ENCODE measurements at places on chromosomes 5 and 9. TPM values are rescaled to one million over a fixed set of nuclear protein-coding genes. Genes with fewer than 3 reads are reported as not detected.

The IL12B gene
- not detected for total RNA-seq

The ESM1 gene
- total RNA-seq: not detected

The MEF2C gene
- total RNA-seq: 52.3 TPM

The PCDHGB4 gene
- total RNA-seq: 5.8 TPM

The EFNA5 gene
- total RNA-seq: 25.7 TPM

The MARCOL gene
- not detected for total RNA-seq

The QRFP gene
- total RNA-seq: not detected

The TAF1L gene
- total RNA-seq: not detected

The UNC5A gene
- total RNA-seq: 0.05 TPM

- DNase-seq: no peak
These were observed 1231.3 kb upstream of the CDH18 start for GRCh38 chr5:21219251-21219650.

DNA sequence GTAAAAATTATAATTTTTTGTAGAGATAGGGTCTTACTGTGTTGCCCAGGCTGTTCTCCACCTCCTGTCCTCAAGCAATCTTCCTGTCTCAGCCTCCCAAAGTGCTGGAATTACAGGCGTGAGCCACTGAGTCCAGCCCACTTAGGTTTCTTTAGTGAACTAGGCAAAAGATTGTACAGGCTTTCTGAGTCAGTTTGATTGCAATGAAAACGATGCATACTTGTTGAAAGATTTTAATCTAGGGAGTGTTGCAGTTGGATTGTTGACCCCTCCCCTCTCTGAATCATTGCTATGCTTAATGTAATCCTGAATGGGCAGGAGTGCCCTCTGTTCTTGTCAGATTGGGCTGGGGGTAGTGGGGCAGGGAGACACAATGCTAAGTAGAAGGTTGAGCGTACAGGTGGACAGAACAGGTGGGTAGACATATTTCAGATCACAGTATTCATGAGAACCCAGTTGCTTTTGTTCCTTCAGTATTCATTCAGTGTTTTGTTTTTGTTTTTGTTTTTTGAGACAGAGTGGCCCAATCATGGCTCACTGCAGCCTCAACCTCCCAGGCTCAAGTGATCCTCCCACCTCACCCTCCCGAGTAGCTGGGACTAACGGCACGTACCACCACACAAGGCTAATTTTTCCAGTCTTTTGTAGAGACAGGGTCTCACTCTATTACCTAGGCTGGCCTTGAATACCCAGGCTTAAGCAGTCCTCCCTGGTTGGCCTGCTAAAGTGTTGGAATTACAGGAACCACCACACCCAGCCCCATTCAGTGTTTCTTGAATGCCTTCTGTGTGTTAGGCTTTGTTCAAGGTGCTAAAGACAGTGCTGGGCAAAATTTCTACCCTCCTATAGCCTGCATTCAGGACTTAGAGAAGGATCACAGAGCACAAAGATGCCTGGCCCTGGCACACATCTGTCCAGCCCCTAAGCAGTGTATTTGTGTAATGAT is 70.1 kb downstream of the KIAA1958 start:
- DNase-seq: no peak

GRCh38 chr9:129701549-129701948 is 36.1 kb downstream of the PRRX2 start:
- no peak for DNase-seq

DNA sequence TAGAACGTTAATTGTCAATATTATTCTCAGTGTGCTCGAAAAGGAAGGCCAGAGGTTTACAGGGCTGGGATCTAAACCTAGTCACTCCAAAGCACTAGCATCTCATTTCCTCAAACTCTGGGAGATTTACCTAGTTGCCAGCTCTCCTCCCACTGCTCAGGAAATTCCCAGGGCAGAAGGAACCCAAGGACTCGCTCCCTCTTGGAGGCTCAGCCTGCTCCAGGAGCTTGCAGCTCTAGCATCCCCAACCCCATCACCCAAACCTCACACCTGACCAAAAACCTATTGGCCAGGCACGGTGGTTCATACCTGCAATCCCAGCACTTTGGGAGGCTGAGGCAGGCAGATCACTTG is 26.0 kb downstream of the SERINC5 start:
- DNase-seq: no peak

DNA sequence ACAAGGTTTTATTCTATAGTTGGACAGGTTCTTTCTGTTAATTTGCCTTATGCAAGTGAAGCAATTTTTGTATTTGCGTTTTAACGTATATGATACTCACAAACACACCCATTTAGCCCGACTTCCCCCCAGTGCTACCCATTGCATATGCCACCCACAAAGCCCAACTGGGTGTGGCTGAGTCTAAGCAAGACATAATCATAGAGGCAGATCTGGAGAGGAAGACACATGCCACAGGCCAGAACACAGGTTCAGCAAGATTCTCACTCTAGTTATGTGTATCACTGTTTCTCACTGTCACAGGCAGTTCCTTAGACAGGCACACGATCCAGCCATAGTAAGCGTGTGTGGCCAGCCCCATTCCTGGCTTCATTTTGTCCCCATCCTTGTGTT is 29.0 kb upstream of the PUM3 start:
- no peak for DNase-seq

GRCh38 chr5:173751266-173751600 is 134.8 kb upstream of the BOD1 start:
- no peak for DNase-seq

DNA sequence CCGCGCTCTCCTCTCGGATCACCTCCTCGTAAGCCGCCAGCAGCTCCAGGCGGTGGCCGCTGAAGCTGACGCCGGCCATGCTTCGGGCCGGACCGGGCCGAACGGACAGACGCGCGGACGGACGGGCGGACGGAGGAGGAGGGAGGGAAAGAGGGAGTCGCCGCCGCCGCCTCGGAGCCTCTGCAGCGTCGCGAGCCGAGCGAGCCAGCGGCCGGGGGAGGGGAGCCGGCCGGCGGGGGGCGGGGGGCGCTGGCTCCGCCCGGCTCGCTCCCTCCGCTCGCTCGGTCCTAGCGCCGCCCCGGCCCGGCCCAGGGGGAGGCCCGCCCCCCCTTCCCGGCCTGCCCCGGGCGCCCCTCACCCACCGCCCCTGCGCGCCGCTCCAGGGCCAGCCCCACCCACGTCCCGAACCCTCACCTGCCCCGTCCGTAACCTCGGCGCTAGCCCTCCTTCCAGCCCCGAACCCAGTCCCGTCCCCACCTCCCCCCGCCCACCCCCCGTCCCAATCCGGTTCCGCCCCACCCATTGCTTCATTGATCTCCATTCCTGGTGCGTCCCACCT is at the start of gene DBN1:
Gene DBN1 (minus strand): TSS at position 192 of the 559 bp plus-strand sequence. CDS start 113 bp downstream, at position 79.
- peak; percentile 71 for DNase-seq

GRCh38 chr9:21904776-21905175 is 89.4 kb downstream of the CDKN2A start:
- no peak for DNase-seq

DNA sequence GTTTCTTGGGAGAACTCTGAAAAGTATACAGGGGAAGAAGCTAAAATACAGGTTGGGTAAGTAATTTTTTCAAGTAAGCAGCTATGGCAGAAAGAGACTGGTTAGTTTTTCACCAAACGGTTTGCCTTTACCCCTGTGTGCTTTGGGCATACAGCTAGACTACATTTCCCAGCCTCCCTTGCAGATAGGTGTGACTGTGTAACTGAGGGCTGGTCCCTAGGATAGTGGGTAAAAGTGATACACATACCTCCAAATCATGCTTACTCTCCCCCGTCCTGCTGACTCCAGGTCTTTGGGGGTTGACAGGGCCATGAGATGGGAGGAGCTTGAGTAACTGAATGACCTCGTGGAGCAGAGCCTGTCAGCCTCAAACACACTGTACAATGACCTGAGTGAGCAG is 208.6 kb upstream of the GDNF start:
- DNase-seq: no peak

- no peak for DNase-seq
These were observed 21.7 kb upstream of the TENT2 start for GRCh38 chr5:79590396-79590999.

Measured in Right ventricle myocardium superior (tissue), 1 donor.